ENCODE measurements at places on chromosomes 3 and 15.
A peak's percentile ranks its signal among the peaks of the same experiment; 100 is the strongest.

DNA sequence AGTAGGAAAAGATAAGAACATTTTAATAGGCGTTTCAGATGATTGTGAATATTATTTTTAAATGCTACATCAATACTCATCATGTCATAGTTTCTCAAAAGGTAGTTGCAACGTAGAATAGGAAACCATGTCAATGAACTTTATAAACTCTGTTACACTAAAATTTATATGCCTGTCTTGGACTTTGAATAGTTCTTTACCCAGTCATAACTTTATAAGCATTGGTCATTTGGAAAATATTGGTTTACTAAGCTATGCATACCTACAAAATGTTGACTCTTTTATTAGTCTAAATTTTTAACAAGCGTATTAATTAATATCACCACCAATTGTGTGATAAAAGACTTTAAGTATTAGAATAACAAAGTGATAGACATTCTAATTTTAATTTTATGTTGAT lies 293.5 kb downstream of the CGGBP1 start:
- no peak for DNase-seq

- no peak for DNase-seq
Measured at GRCh38 chr15:57146506-57147201, 228.2 kb downstream of the TCF12 start.

DNA sequence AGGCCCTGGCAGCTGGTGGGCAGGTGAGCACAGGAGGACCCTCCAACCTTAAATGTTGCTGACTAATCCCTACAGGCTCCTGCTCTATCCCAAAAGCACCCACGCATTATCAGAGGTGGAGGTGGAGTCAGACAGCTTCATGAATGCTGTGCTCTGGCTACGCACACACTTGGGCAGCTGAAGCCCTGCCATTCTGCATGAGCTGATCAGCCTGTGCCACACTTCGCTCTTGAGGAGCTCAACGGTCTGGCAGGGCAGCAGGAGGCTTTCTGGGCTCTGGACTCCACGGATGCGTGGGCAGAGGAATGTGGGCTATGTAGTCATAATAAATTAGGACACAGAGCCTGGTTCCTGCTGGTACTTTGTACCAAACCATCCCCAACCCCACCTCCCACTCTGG lies 6.1 kb downstream of the MST1 start:
- DNase-seq, result no peak

DNA sequence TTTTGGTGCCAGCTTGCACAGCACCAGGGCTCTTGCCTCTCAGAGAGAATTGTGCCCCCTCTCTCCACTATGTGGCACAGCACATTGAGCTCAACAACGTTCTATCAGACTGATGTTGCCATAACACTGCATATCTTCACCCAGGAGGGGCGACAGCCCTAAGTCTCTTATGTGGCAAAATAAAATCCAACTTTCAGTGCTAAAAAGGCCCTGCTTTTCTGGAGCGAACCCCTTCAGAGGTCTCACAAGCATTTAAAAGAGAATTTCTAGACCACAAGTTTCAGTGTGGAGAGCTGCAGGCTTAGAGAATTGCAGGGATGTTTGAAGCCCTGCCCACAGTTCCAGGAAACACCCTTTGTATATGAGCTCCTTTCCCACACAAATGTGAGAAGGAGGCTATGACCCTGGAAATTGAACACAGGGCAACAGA lies 85.5 kb downstream of the LIPC start:
- DNase-seq, result peak; percentile 19

DNA sequence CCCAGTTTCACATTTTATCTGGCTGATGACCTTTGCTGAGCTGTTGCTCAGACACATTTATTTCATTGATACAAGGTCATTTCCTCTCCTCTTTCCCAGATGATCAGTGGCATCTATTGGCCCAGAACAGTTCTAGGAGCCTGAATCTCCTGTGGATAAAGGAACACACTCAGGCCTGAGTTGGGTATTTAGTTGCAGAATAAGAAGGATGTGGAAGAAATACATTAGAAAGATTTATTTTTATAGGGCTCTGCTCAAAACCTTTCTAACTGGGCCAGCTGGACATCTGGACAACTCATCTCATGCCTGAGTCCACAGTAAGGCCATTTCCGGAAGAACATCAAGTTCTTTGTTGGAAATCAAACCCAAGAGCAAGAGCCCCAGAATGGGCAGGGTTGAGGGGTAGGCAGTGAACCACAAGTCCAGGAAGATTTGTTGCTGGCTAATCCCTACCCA lies 19.7 kb upstream of the MFGE8 start:
- no peak for DNase-seq

- no peak for DNase-seq
Measured at GRCh38 chr3:194900854-194901522, 215.3 kb downstream of the FAM43A start.

GRCh38 chr3:153980252-153980590 lies 141.0 kb upstream of the ARHGEF26 start:
- no peak for DNase-seq

DNA sequence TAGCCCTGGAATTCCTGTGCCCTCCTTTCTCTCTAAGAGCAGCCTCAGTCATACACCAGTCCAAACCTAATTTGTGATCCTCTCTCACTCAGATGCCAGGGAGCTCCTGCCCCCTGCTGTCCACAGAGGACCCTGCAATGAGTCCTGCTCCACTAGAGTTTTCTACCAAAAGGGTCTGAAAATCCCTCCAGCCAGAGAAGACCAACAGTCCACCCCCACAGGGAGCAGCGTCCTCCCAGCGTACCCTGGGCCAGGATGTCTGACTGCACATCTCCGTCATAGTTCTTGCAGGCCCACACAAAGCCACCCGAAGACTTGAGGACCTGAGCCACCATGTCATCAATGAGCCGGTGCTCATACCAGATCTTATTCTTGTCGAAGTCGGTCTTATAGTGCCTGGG lies 15.4 kb downstream of the IDH2 start:
- no peak for DNase-seq
